Right renal pelvis (tissue), 4 donors: ENCODE measurements at places on chromosomes 1 and 21. TPM values are rescaled to one million over a fixed set of nuclear protein-coding genes. Genes with fewer than 3 reads are reported as not detected.

- DNase-seq = no peak
Measured at GRCh38 chr21:37593015-37593414, 226.4 kb downstream of the DYRK1A start.

DNA sequence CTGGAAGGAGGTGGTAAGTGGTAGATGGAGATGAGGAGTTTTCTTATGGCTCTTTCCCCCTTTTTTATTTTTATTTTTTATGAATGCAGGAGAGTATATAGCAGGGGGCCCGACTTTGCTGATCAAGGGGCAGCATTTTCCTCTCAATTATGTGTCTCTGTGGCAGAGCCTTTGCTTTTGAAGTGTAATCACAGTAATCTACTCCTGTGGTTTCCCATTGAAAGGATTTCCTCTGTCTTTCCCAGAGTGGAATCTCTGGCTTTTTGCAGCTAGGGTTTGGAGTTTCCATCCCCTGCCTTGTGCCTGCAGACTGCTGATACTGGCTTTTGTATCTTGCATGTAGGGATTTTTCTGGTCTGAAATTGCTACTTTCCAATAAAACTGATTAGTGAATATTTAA, 29.1 kb downstream of the ARID1A start:
- no peak for DNase-seq

- no peak for DNase-seq
Measured at GRCh38 chr1:6505367-6506209, 14.1 kb upstream of the PLEKHG5 start.

DNA sequence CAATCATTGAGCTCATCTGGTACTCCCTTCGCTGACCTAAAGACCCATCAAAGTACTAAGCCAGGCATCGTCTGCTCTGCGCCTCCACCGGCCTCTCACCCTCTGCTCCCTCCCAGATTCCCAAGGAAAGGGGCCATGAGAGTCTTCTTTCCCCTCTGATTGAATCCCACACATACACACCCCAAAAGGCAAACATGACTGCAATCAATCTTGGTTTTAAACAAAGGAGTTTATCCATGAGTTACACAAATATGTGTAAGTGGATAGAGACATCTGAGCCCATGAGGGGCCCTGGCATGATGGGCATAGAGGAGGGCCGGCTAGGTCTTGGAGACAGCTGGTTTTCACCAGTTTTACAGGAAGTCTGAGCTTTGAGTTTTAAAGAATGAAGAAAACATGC, 50.9 kb downstream of the CAPN2 start:
- no peak for DNase-seq

GRCh38 chr1:31562707-31563360, 13.5 kb upstream of the TINAGL1 start:
- no peak for DNase-seq

Gene OR6K6
- not detected for polyA plus RNA-seq

DNA sequence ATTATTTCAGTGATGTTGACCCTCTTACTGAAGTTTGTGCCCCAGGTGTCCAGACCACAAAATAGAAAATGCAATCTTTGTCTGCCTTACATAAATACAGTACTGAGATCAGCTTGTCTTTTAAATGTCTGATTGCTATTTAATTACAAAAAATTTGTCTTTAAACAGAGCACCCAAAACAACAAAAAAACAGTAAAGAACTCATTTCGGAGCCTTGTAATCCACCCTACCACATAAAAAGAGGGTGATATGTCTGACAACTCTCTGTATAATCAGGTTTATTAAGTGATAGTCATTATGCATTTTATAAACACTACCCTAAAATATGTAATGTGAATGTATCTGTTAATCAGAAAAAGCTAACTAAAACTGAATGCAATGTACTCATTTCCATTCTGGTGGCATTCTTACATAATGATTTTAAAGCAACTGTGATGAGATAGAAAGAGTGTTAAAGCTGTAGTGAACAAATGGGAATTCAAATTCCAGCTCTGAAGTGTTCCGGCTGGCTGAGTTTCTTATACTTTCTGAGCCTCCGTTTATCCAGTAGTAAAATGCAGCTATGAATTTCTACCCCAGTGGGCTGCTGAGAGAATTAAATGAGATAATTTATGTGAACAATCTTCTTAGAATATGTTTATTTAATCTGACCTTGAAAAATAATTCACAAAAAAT, 486.6 kb downstream of the USP25 start:
- DNase-seq = no peak

Gene SPRR5
- polyA plus RNA-seq = not detected

DNA sequence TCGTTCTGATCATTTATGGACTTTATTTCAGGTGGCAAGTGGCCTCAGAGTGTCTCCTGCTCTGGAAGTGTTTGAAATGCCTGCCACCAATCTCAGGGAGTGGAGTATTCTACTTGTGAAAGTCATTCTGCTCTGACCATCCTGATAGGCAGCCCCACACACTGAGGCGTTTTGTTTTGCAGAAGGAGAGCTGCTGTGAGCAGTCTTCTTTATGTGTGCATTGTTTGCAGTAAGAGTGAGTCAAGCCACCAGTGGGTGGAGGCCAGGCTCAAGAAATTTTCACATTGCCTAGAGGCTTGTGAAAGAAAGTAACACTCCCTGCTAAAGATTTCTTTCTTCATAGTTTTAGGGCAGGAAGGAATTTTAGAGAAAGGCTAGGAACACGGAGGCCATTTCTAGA, 204.4 kb downstream of the SLC35F3 start:
- no peak for DNase-seq

DNA sequence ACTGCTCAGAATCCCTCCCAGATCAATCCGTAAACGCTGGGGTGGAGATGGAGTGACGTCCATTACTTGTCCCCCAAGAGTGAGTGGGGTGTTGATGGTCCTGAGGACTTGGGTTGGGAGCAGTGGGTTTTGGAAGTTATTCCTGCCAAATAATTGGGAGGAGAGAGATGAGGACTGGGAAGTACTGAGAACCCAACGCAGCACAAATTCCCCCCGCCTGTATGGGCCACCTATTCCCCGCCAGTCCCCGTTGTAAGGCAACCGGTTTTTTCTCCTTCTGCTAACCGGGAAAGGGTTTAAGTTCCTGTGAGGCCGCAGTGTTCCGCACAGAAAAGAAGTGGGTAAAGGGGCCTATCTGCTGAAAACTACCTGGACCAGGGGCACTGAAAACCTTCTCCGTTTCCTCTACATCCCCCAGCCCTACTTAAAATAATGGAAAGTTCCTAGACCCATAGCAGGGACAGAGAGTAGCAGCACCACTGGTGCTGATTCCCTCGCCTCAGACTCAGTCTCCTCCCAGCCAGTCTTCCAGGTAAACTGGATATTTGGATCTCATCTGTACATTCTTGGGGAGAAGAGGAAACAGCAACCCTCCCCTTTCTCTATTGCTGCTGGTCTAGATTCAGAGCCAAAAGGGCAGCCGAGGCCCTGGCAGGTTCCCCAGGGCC, 738 bp downstream of the LURAP1 start:
- no peak for DNase-seq

DNA sequence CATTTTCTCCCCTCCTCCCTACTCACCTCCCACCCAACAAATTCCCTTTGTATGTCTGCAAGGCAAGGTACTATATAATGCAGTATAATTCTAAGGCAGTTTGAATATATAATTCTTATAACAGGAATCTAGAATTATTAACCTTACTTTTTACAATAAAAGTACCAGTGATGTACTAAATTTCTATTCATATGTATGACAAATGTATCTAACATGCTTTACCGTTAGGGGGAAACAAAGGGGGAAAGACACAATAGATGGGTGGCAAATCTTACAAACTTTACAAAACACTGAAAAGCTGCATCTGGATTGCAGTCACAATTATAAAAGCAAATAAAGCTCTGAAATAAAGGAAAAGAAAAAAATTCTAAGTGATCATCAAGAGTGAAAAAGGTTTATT, 2.3 kb downstream of the PIK3R3 start:
- no peak for DNase-seq

- DNase-seq = no peak
Measured at GRCh38 chr1:46539972-46540371, 11.5 kb downstream of the KNCN start.

Gene LRRC38
- polyA plus RNA-seq = not detected

- DNase-seq = no peak
Measured at GRCh38 chr1:232600424-232601258, 29.3 kb downstream of the SIPA1L2 start.

GRCh38 chr1:214192825-214193643, 87.9 kb upstream of the SMYD2 start:
- no peak for DNase-seq

GRCh38 chr1:214761030-214761429, 158.0 kb downstream of the CENPF start:
- DNase-seq = no peak
